NCI-H187 (cell line): ENCODE measurements at places on chromosomes 2 and 18.
A peak's percentile ranks its signal among the peaks of the same experiment; 100 is the strongest.

GRCh38 chr2:120404274-120404673, 58.3 kb downstream of the INHBB start:
- no peak for DNase-seq

- no peak for DNase-seq
Measured at GRCh38 chr2:194345347-194345746, 1311.7 kb upstream of the SLC39A10 start.

DNA sequence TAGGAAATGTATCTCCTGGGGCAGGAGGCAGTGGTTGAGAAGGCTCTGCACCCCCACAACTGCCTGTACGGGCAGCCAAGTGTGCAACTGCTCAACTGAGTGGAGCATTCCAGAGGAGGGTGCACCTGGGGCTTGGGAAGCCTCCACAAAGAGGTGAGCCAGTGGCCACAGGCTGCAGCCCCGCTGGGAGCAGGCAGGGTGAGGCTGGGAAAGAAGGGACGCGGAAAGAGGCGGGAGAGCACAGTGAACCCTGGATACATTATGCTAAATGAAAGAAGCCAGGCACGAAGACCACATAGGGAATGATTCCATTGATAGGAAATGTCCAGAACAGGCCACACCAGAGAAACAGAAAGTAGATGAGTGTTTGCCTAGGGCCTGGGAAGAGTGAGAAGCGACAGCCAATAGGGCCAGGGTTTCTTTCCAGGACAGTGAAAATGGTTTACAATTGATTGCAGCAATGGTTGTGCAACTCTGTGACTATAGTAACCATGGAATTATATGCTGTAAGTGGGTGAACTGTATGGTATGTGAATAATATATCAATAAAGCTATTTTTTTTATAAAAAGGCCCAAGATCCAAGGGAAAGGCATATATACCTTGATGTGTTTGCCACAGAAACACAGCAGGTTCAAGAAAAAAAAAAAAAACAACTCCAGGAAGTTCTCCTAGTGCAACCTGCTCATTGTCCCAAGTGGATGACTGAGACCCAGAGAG, 82.4 kb downstream of the DDX1 start:
- DNase-seq = no peak

- no peak for DNase-seq
Measured at GRCh38 chr2:104406261-104406726, 447.6 kb upstream of the POU3F3 start.

- no peak for DNase-seq
Measured at GRCh38 chr18:27967913-27968824, 208.8 kb downstream of the CDH2 start.

DNA sequence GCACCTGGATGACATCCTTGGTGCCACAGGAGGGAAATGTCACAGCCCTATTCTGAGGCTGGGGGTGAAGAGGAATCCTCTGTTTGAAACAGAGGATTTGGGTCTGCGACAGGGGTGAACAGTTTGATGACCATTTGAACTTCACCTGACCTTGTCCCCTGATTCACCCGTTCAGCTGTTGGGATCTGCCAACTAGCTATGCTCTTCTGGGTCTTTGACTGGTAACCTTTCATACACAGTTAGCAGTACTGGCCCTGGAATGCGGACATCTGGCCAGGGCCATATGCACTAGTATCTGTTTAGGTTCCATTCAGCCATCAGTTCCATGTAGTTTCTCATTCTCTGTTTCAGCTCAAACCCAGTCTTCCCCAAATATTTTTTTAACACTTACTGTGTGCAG, 72.6 kb upstream of the MCFD2 start:
- no peak for DNase-seq

DNA sequence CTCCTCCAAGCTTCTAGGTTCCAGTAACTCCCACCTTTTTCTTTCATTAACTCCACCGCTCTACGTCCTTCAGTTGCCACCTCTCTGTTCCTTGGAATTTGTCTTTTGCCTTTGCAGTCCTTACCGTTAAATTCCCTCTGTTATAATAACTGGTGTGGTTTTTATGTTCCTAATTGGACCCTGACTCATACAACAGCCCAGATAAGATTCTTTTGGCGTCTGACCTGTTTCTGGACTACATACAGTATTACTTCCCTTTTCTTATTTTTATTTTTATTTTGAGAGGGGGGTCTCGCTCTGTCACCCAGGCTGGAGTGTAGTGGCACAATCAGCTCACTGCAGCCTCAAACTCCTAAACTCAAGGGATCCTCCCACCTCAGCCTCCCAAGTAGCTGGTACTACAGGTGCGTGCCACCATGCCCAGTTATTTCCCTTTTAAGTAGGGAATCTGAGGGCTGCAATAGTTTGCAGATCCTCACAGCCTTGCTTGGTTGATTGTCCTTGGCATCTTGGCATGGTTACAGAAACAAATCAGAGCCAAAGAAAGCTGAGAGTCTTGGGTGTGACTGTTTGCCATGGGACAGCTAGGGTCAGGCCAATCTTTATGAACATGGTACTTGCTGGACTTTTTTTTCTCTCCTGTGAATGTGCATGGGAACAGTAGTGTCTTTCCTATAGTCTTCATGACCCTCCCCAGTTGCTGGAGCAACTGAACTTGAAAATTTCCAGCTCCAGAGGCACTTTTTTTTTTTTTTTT, 22.0 kb downstream of the TCF23 start:
- no peak for DNase-seq

DNA sequence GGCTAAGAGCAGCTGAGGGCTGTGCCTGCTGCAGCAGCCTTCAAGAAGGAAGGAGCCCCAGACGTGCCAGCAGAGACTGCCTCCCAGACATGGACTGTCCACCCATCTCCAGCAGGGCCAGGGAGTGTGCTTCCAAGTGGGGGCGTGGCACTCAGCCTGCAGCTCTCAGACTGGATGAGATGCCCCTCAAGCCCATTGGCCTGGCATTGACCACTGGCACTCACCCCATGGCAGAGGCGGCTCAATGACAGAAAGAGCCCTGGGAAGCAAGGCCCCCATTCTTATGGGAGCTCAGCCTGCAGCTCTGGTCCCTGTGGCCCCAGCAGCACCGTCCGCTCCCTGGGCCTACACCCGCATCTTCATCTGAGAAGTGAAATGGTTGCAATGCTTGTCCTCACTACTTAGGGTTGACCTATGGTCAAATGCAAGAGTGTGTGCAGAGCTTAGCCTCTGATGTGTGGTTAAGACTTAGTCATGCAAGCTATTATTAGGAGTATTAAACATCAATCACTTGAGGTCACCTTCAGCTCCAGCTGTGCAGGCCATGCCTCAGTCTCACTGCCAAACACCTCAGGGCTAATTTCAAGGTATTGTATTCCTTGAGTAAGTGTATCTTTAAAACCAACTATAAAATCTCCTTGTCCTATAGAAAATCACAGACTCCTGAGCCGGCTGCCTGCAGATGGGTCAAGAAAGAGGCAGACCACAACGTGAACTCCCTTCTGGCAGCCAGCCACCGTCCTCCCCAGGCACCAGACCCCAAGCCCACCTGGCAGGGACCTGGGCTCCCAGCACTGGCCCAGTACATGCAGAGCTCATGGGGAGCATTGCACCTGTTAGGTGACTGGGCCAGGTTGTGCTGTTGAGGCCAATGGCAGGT, 194.8 kb downstream of the NDUFA10 start:
- no peak for DNase-seq

DNA sequence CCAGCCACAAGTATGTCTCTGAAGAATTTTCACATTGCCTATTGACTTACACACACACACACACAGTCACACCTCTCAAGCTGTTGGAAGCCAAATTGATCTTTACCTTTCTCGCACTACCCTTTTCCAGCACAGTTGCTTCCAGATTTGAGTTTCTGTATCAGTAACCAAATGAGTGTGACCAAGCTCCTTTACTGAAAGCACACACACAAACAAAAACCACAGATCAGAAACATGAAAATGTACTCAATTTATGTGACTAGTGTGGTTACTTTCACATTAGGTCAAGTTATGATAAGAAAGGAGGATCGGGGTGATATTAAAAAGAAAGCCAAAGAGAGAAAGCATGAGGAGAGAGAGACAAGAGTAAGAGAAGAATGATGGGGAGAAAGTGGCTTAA, 993.9 kb upstream of the POU3F3 start:
- DNase-seq = no peak

DNA sequence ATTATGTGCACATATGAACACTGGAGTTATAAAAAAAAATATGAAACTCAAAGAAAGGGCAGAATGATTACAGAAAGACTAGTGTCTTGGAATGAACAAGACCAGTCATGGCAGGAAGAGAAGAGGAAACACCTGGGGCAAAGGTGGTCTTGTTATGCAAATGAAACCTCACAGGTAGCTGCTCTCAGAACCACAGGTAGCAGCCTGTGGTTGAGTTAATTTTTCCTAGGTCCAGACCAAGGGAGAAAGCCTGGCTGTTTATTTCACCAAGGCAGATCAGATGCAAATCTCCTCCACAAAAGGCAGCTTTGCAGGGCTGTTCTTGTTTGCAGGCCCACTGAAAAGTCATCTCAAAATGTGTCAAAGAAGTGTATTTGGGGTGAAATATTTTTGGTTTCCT, 785.8 kb downstream of the RNF144A start:
- DNase-seq = no peak

DNA sequence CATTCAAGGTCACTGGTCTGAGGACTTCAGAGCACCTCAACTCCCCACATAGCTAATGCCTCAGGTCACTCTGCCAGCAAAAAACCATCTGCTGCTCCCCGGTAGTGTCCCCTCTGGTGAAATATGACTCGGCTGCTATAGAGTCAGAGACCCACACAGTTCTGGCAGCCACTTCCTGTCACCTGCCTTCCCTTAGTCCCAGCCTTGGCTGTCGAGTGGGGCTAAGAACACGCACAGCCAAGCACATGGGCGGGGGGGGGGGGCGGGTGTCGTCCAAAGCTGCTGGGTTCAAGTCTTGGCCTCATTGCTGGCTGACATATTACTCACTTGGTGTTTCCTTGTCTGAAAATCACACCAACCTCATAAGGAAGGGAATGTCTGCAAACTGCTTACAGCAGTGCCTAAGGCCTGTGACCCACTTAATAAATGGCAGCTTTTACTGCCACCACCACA, 37.5 kb downstream of the POLR1A start:
- no peak for DNase-seq

- DNase-seq = no peak
Measured at GRCh38 chr2:13128139-13128538, 411.4 kb downstream of the TRIB2 start.

- DNase-seq = no peak
Measured at GRCh38 chr2:20524412-20525040, 77.7 kb downstream of the RHOB start.

DNA sequence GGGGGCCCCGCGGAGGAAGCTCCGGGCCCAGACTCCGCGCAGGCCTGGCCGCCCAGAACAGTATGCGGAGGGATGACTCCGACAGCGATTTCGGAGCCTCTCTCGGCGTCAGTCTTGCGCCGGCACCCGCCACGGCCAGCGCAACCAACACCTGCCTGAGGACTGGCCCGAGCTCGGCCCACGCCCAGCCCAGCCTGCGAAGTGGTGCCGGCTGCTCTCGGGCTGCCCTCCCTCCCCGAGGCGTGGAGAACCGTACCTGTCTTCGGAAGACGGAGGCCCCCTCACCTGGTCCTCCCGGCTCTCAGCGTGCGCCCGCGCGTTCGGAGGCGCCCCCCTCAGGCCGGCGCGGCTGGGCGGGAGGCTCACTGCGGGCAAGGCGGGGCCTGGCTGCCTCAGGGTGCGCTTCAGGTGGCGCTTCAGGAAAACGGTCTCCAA, at the start of gene M1AP:
M1AP (minus strand) TSS at position 322 of the 435 bp plus-strand sequence. CDS start 8,055 bp downstream, outside the sequence.
- DNase-seq = no peak

- no peak for DNase-seq
Measured at GRCh38 chr2:16168506-16169264, 228.3 kb downstream of the MYCN start.

DNA sequence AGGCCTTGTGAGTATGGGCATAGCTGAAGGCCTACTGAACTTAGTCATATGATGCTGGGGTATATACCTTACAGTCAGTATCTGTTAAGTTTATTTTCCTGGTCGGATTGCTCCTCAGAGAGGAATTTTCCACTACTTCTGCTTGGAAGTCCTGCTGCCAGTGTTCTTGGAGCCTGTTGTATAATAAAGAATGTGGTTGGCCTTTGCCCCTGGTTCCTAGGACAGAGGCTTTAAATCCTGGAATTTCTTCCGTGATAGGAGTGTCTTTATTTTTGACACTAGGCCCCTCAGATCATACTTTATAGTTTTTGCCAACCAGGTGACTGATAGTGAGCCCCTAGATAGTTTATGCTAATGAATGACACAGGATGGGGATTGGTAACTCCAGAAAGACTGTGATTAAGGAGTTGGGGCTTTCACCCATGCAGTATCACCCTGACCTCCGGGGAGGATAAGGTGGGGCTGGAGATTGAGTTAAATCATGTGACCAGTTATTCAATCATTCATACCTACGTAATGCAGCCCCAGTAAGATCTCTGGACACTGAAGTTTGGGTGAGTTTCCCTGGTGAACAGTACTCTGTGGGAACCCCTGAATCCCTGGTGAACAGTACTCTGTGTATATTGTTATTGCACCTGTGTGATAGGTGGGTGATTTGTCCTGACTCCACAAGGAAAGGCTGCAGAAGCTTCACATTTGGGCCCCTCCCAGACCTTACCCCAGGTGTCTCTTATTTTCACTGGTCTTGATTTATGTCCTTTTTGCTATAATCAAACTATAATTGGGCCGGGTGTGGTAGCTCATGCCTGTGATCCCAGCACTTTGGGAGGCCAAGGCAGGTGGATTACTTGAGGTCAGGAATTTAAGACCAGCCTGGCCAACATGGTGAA, 56.9 kb downstream of the COMMD1 start:
- DNase-seq = no peak

DNA sequence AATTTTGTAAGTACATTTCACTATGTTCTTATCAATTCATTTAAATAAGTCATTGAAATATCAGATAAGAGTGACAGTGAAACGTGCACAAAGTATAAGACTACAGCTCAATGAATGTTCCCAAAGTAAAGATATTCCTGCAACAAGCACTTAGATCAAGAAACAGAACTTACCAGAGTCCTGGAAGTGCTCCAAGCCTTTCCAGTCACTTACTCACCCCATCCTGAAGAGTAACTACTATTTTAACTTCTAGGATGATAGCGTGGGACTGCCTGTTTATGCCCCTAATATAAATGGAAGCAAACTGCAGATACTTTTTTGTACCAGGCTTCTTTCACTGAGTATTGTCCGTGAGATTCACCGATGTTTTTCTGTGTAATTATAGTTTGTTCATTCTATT, 768.9 kb downstream of the SLC4A3 start:
- DNase-seq = no peak

- DNase-seq = peak; percentile 68
Measured at GRCh38 chr18:44946529-44947113, 265.9 kb downstream of the SETBP1 start.
